ENCODE measurements at places on chromosomes 2 and 18.

DNA sequence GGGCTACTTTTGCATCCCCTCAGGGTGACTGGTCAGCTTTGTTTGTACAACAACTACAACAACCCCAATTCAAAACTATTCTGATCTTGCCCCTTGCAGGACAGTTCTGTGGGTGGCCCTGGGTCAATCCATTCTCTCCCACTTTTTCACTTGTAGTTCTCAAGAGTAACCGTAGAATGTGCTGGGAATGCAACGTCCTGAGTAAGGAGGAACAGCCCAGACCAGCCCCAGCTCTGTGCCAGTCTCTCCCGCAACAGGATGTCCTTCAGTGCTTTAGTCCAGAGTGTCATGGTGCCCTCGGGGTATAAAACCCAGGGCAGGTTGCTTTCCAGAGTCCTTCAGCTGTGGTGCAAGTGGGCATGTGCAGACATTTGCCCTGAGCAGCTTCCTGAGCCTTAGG, 22.1 kb upstream of the TEX51 start:
- DNase-seq, result no peak

DNA sequence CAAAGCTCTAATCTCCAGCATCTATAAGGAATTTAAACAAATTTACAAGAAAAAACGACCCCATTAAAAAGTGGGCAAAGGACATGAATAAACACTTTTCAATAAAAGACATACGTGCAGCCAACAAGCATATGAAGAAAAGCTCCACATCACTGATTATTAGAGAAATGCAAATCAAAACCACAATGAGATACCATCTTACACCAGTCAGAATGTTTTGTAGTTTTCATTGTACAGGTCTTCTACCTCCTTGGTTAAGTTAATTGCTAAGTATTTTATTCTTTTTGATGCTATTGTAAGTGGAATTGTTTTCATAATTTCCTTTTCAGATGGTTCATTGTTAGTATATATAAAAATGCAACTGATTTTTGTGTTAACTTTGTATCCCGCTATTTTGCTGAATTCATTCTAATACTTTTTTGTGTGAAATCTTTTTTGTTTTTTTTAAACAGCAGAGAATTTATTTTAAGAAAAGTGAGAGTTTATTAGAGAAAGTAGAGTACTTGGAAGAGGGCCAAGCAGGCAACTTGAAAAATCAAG, 40.7 kb downstream of the SLC39A10 start:
- DNase-seq, result no peak

DNA sequence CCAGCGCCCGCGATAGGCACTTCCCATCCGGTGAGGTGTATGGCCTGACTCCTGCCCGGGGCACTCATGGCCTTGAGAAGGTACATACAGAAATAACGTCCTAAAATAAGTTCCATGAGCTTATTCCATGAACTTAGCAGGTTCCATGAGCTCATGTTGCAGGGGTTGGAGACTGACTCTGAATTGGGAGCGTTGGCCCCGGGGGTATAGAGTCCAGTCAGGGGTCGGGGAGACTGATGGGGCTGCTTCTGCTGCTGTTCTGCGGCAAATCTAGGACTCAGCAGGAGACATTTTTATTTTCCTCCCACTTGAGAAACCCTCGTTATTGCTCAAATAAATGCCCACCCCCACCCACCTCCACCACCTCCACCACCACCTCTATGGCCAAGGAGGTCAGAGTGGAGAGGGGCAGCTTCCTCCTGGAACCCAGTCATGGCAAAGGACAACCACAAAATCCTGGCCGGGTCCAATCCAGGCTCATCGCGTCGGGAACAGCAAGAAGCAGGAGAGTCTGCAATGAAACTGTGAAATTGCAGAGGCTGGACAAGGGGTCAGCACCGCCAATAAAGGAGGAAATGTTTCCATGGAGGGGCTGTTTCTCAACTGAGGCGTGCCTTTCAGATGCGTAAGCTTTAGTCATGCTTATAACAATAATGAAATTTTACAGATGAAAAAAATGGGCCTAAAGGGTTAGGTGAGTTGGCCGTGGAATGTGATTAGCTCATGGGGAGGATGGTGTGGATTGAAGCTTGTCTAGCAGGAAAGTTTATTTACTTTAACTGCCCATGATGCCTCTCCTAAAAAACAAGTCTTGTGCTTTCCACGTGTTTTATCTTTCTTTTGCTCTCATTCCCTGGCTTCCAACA, 136.6 kb upstream of the ALKAL2 start:
- DNase-seq, result no peak

- no peak for DNase-seq
Observed at GRCh38 chr18:7830468-7830867, 263.4 kb downstream of the PTPRM start.

GRCh38 chr2:127482031-127482430, 44.3 kb downstream of the IWS1 start:
- DNase-seq, result no peak

DNA sequence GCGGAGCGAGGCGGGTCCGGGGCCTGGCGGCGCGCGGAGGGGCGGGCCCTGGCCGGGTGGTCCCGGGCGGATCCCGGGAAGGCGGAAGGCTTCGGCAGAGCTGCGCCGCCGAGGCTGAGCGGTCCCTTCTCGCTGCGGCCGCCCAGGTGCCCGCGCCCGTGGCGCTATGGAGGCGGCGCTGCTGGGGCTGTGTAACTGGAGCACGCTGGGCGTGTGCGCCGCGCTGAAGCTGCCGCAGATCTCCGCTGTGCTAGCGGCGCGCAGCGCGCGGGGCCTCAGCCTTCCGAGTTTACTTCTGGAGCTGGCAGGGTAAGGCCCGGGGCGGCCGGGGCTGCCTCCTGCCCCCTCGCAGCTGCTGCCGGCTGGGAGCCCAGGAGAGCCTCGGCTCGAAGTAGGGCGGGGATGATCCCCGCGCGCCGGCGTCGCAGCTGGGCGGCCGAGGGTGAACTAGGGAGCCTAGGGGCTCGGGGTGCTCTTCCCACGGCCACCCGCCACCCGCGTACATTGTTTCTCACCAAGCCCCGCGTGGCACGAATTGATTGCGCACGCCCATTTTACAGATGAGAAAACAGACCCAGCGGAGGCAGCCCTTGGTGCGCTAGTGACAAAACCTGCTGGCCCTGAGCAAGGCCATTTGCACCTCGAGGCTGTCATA, at the start of gene SLC66A3:
TSS of gene SLC66A3 (plus strand) at position 87 of the 655 bp plus-strand sequence. CDS start at position 167, 80 bp downstream.
- DNase-seq, result peak; percentile 77

DNA sequence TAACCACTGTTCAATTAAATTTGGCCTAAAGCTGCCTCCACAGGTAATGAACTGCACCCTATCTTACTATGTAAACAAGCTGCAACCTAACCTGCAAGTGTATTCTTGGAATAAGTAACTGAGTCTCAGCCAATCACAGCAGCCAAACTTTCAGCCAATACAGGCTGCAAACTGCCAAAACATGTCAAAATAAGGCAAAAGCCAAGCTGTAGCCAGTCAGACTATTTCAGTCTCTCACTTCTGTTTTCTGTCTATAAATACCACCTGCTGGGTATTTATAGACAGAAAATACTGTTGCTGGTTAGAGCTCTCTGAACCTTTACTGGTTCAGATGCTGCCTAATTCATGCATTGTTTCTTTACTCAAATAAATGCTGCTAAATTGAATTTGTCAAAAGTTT, 14.3 kb downstream of the C2orf76 start:
- DNase-seq, result no peak

Measured in NCI-H1092 (cell line).